ENCODE measurements at places on chromosomes 6 and 20.
A peak's percentile ranks its signal among the peaks of the same experiment; 100 is the strongest.

DNA sequence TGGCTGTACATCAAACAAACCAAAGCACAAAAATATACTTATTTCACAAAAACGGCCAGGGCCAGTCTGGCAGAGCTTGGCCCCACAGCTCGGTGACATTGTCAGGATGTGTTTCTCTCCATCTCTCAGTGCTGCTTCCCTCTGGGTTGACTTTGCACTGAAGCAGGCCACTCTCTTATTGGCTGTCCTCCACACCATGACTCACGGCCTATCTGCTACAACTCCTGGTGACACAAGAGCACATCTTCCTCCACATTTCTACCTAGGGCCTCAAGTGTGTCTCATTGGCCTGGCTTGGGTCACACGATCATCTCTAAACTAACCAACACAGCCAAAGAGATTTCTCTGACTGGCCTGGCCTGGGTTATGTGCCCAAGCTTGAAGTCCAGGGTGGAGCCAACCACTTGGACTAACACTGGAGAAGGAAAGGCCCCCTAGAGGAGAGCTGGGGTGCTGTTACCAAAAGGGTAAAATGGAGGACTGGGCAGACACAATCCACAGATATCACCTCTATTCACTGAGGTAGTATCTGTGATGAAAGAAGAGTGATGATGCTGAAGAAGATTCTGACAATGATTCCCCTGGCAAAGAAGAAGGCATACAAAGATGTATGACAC lies 159.8 kb upstream of the TSHZ2 start:
- no peak for DNase-seq

- DNase-seq, result peak; percentile 12
These were observed 677.2 kb upstream of the SLC35B3 start for GRCh38 chr6:9112544-9112943.

- DNase-seq, result no peak
These were observed 187.2 kb upstream of the COL21A1 start for GRCh38 chr6:56434606-56435005.

GRCh38 chr6:39821742-39822532 lies 29.8 kb downstream of the DAAM2 start:
- DNase-seq, result no peak

GRCh38 chr6:146908786-146909185 lies 295.4 kb upstream of the STXBP5 start:
- DNase-seq, result no peak

GRCh38 chr6:36752187-36752885 lies 54.7 kb downstream of the RAB44 start:
- no peak for DNase-seq

DNA sequence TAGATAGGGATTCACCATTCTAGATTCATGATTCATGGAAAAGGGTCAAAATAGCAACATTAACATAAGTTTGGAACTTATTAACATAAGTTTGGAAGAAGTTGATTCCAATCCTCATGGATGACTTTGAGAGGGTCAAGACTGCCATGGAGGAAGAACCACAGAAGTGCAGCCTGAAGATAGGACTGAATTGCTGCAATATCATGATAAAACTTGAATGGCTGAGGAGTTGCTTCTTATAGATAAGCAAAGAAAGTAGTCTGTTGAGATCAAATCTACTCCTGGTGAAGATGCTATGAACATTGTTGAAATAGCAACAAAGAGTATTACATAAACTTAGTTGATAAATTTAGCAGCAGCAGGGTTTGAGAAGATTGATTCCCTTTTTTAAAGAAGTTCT lies 62.2 kb downstream of the GMDS start:
- no peak for DNase-seq

DNA sequence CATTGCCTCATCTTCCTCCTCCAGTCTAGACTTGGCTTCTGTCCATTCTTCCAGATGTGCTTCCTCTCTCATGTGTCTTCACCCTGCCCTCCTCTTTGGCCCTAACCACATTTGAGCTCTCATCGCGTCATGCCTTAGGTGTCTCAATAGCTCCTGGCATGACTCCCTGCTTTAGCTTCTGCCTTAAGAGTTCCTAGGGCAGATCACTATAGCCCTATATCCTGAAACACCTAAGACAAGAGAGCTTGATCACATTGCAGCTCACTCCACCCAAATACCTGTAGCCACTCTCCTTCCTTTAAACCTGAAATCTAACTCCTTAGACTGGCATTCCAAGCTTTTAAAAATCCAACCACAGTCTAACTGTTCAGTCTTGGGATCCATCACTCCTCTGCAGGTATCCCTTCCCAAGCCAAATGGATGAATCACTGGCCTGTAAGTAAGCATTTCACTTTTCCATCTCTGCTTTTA lies 69.0 kb upstream of the STXBP5 start:
- no peak for DNase-seq

- DNase-seq, result no peak
These were observed 31.6 kb downstream of the ADTRP start for GRCh38 chr6:11747021-11747420.

GRCh38 chr6:72416744-72417465 lies 205.0 kb upstream of the KCNQ5 start:
- DNase-seq, result no peak

- no peak for DNase-seq
These were observed 3.2 kb upstream of the EEF1A2 start for GRCh38 chr20:63501818-63502670.

DNA sequence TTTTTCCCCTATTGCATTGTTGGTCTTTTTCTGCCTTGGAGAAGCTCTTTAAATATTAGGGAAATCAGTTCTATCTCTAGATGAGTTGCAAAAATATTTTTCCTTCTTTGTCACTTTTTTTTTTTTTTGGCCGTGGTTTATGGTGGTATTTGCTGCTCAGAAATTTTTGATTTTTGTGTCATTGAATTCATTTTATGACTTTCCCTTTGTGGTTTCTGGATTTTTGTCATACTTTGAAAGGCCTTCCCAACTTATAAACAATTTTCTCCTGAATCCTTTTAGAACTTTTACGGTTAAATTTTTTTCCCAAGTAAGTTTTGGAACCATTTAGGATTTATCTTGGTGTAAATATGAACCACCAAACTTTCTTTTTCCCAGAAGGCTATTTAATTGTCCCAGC lies 145.6 kb downstream of the GJA10 start:
- DNase-seq, result no peak

GRCh38 chr6:136723780-136724179 lies 68.5 kb downstream of the MAP3K5 start:
- no peak for DNase-seq

GRCh38 chr6:158853880-158854213 lies 34.7 kb upstream of the EZR start:
- no peak for DNase-seq

- no peak for DNase-seq
These were observed 45.1 kb upstream of the NEDD9 start for GRCh38 chr6:11277275-11278206.

DNA sequence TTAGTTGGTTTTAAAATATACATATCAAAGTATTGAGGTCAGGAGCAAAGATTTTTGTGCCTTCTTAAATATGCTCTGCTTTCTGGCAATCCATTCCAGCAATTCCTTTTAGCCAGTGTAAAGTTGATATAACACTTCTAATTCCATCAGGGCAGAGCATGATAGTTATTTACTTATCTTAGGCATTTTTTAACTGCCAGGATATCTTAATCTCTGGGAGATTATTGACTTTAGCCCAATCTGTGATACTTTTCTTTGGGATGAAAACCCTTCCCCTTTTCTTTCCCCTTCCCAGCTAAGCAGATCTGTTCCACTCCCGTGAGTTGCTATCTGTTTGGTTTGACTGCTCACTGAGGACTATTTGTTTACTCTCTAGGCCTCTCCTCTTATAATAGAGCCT lies 168.7 kb upstream of the RSPO3 start:
- DNase-seq, result no peak

DNA sequence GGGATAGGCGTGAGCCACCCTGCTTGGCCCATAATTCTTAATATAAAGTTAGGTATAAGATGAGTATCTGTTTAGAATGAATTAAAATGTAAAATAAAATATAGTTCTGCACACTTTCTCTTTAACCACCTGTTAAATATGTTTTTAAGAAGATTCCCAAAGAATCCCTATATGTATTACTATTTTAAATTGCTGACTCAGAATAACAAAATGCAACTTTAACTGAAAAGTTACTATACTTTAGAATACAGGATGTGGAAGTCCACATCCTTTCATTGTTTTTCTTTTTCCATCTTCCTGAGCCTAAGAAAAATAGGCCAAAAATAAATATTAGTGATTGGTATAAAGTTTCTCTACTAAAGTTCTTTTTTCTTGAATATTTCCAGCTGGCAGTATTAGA lies 325.6 kb upstream of the EYS start:
- DNase-seq, result no peak

GRCh38 chr6:148179786-148180185 lies 162.9 kb upstream of the SASH1 start:
- no peak for DNase-seq

- no peak for DNase-seq
These were observed 17.3 kb downstream of the PLN start for GRCh38 chr6:118565311-118565960.

- DNase-seq, result no peak
These were observed 217.4 kb upstream of the SLC35B3 start for GRCh38 chr6:8652710-8653109.

DNA sequence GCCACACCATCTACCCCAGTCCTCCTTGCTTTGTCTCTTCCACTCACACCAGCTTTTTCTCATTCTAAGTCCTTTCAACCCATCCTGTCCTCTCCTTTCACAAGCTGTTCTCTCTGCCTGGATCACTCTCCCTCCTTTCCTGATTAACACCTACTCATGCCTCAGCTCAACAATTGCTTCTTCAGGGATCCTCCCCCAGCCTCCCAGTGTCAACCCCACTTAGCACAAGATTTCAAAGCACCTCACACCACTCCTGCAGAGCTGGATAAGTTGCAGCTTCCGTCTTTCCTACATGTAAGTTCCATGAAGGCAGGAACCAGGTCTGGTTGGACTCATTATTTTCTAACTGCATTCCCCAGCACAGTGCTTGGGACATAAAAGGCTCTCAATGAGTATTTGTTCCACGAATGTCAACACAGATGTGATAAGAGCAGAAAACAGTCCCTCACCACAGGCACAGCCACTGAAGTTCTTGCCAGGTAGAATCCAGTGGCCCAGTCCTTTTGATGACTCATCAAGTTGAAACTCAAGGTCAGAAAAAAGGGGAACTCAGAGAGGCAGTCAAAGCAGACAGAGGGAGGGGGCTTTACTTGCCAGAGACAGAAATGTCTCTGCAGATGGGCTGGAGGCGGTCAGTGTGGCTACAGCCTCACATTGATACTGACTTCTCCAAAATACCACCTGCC lies 193.4 kb upstream of the PRDM1 start:
- DNase-seq, result no peak
